ENCODE measurements at places on chromosomes 7 and 10.

DNA sequence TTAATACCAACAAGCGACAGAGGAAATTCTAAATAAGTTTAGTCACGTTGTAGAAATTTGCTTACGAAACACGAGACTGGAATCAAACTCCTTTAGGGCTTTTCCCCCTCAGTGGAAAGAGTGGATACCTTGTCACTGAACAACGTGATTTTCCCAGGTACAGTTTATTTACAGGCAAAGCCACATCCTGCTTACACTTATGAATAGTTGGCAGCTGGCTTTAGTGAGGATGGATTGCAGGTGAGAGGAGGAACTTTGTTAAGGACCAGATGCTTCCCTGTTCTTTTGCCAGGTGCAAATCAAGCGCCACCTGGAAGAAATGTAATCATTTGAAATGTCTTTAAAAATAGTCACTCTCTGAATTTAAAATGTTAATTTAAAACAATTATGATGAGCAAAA lies 282.4 kb downstream of the ADARB2 start:
- DNase-seq: no peak

- peak; percentile 43 for DNase-seq
Measured at GRCh38 chr10:114538181-114538906, 119.7 kb downstream of the ABLIM1 start.

DNA sequence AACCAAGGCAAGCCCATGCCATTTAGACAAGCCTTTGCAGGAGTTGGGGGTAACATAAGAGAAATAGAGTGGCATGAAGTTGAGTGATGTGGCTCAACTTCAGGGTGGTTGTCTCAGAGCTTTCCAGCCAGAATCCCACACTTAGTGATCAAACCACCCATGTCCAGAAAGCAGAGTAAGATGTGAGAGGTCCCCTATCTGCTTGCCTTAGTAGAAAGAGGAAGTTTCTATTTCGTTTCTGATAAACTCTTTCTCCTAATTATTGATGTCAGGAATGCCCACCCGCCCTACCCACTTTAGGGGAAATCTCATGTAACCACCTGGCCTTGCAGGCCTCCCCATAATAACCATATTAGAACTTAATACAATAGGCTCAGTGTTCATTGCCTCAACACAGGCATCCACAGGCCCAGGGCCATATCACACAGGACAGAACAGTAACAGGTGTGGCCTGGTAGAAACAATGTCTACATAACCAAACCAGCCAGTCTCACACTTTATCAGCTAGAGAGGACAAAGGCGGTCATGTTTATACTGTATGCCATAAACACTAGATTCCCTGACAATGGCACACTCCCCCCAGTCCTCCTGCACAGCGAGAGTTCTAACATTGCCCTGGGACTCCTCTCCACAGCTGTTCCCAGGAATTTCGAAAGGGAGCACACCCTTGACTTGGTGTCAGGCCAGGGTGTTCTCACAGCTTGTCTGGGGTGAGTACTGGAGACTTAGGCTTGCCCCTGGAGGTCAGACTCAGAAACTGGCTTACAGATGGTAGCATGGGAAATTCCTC lies 364.4 kb downstream of the CXCL12 start:
- no peak for DNase-seq

DNA sequence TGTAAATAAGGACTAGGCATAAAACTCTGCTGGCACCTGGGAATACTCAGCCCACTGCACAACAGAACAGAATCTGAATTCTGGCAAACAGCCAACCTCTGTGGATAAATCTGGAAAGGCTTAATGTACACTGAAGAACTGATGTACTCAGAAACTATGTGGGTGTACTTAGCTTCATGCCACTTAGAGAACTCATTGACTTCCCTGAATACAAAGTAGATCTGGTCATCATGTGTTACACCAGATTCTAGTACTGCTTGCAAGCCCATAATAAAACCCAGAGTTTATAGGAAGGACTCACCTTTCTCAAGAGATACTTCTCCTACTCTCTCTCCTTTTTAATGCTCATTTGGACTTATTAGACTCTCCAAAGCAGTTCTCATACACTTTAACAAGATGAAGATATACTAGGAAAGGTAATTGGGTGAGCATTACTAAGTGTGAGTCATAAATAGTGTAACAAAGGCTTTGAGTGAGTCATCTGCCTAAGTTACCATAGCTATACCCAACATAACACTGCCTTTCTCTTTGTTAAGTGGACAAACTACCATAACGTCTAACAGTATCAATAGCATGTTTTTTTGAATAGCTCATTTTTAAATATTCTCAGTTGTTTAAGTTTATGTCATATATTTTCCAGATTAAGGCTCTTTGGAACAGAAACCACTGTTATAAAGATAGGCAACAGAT lies 309.1 kb downstream of the MDFIC start:
- DNase-seq: no peak

GRCh38 chr10:104612571-104613205 lies 28.4 kb upstream of the SORCS3 start:
- no peak for DNase-seq

GRCh38 chr10:123272171-123272570 lies 118.0 kb downstream of the BUB3 start:
- no peak for DNase-seq

DNA sequence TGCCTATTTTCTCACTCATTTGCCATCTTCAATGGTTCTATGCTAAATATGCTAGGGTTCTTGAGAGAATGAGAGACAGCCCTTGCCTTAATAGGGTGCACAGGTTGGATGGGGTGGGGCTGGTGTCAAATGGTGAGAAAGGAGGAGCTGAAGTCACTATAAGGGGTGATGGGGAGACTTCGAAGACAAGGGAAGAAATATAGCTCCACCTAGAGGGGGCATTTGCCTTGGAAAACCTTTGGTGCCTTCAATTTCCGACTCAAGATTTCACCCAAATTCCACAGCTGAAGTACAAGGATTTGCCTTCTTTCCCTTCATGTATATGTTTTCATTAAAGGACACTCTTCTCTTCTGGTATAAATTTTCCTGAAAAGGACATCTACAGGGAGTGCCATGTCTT lies 5.6 kb downstream of the PTN start:
- DNase-seq: no peak

DNA sequence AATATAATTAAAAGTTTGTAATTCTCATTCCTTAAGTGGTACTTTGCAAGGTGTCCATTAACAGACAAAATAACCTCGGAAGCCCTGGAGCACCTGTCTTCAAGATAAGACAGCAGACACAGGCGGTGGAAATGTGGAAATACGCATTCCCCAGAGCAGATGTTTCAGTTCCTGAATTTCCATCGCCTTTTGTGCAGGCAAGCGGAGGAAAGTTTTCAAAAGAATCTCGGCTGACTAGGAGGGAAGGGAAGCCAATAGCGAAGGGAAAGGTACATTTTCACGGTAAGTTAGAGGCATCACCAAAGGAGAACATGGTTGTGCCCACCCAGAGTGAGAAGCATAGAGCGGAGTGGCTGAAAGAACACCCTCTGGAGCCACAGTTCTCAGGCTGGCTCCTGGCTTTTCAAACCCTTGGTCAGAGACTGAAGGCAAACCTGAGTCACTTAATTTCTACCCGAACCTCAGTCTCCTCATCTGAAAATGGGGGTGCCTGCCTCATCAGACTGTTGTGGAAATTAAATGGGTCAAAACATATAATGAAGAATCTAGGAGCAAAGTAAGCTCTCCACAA lies 13.6 kb downstream of the CPA1 start:
- no peak for DNase-seq
